Activated CD8-positive, alpha-beta memory T cell treated with anti-CD3 and anti-CD28 coated beads for 36 hours (primary cell): ENCODE measurements at places on chromosomes 2 and 18. TPM values are rescaled to one million over a fixed set of nuclear protein-coding genes. Genes with fewer than 3 reads are reported as not detected.

Gene HOXD4
- not detected for total RNA-seq

Gene RFX8
- total RNA-seq = 0.11 TPM

Gene NPPC
- total RNA-seq = not detected

Gene OR6B2
- not detected for total RNA-seq

Gene SNED1
- total RNA-seq = 0.63 TPM

Gene CNDP1
- total RNA-seq = not detected

Gene PSMA8
- 1.7 TPM for total RNA-seq

Gene SAG
- 0.15 TPM for total RNA-seq

Gene CNGA3
- not detected for total RNA-seq

Gene CENPA
- 27.8 TPM for total RNA-seq

Gene GPR39
- not detected for total RNA-seq

Gene PDE11A
- total RNA-seq = not detected

Gene CD226
- total RNA-seq = 186 TPM

Gene KIF3C
- 6.6 TPM for total RNA-seq

Gene GKN2
- total RNA-seq = not detected

Gene SCG2
- not detected for total RNA-seq

Gene ACTG2
- 0.13 TPM for total RNA-seq
